ENCODE measurements at places on chromosomes 3 and 15.

- no peak for DNase-seq
Observed at GRCh38 chr3:137300703-137301102, 342.9 kb downstream of the IL20RB start.

- DNase-seq = no peak
Observed at GRCh38 chr3:157257101-157257500, 97.2 kb upstream of the CCNL1 start.

DNA sequence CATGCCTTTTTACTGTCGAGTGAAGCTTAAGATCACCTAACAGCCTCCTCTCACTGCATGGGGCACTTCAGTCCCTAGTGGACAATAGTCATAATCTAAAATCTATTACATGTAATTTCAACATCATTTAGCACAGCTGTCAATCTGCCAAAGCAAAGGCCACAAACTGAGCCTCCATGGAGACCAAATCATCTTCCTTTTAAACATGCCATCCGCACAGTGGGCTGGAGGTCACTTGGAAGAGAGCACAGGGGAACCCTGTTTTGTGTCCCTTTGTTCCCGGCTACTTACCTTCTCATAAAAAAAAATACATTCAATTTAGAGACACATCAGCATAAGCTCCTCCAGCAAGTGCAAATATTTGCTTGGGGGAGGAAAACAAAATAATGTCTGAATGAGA is 167.3 kb downstream of the SQOR start:
- no peak for DNase-seq

GRCh38 chr3:114176487-114176886 is 2.4 kb downstream of the DRD3 start:
- DNase-seq = no peak

Data from GM12892 (cell line).